ENCODE measurements at places on chromosomes 7 and 10. TPM values are rescaled to one million over a fixed set of nuclear protein-coding genes. Genes with fewer than 3 reads are reported as not detected.

SFMBT2 gene
- 8.5 TPM for polyA plus RNA-seq

- no peak for DNase-seq
Observed at GRCh38 chr7:101012931-101013330, 7.0 kb upstream of the MUC17 start.

DNA sequence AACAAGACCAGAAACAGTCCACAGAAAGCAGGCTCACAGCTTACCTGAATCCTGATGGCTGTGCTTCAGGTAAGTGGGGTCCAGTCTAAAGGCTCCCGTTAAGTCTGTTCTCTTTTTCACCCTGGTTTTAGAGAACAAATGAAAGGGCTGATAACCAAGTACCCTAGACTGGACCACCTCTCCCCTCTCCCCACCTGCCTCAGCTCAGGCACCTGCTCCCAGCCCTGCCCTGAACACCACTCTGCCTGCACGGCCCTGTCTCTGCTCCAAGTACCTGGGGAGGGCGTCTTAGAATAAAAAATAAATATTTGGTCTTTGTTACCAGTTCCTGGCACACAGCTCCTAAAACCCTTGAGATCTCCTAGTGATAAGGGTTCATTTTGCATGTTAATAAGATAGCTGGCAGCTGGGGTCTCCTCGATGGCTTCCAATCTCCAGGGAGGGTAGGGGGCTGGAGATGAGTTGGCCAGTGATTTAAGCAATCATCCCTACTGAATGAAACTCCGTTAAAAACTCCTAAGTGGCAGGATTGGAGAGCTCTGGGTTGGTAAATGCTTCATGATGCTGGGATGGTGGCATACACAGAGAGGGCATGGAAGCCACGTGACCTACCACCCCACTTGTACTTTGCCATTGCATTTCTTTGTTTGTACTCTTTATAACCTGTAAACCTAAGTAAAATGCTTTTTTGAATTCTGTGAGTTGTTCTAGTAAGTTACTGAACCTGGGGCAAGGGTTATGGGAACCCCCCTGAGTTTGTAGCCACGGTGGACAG lies 29.8 kb upstream of the FIGNL1 start:
- no peak for DNase-seq

PIP gene
- polyA plus RNA-seq: not detected

PKD2L1 gene
- polyA plus RNA-seq: not detected

PRLHR gene
- not detected for polyA plus RNA-seq

DNA sequence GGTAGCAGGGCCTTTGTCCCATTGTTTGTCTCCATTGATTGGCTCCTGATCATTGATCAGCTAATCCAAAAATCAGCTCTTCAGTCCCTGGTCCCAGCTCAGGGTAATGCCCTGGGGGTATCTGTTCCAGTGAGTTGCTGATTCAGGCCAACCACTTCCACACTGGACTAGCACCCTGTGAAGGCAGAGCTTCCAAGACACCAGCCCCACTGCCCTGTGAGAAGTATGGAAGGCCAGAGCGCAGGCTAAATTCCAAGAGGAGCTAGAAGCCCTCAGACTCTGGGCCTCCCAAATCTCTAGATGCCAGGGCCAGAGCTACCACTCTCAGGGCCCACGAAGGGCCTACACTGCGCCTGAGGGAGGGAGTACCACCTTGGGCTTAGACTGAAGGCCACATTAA lies 10.4 kb downstream of the TMEM72 start:
- DNase-seq: no peak

CYP26A1 gene
- 0.50 TPM for polyA plus RNA-seq

ABCB1 gene
- 0.27 TPM for polyA plus RNA-seq

GRCh38 chr7:122301858-122302760 lies 2.4 kb downstream of the FEZF1 start:
- DNase-seq: no peak

- DNase-seq: no peak
Observed at GRCh38 chr7:152180587-152180986, 155.1 kb downstream of the GALNT11 start.

- no peak for DNase-seq
Observed at GRCh38 chr7:101922631-101923601, 105.5 kb downstream of the CUX1 start.

DDC gene
- polyA plus RNA-seq: not detected

PTPRN2 gene
- 2.4 TPM for polyA plus RNA-seq

DNA sequence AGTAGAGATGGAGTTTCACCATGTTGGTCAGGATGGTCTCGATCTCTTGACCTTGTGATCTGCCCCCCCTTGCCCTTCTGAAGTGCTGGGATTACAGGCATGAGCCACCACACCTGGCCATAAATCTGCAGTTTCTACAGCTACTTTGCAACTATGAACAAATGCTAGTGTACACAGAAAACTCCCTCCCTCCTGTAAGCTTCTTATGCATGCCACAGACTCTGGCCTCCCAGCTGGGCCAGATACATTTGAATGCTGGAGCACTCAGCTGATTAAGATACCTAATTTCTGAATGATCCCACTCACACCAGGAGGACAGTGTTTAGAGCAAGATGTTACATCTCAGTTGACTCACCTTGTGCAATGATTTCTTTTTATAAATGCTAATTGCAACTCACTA lies 486.2 kb downstream of the KCNMA1 start:
- no peak for DNase-seq

- DNase-seq: no peak
Observed at GRCh38 chr10:3756360-3756740, 28.7 kb downstream of the KLF6 start.

- peak; percentile 85 for DNase-seq
Observed at GRCh38 chr7:147911201-147911601, 679.4 kb upstream of the C7orf33 start.

- no peak for DNase-seq
Observed at GRCh38 chr7:96700516-96700915, 9.1 kb downstream of the SEM1 start.

DNA sequence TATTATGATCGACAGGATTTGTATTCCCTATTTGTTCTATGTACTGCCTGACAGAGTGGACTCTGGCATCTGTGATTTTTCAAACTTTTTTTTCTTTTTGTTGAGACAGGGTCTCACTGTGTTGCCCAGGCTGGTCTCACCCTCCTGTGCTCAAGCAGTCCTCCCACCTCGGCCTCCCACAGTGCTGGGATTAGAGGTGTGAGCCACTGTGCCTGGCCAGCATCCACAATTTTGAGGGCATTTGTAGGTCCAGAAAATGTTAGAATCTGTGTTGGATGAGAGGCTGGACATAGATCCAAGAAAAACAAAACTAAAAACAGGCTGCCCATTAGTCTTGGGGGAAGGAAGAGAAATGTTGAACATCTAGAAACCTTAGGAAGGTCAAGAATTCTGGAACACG lies 34.3 kb downstream of the SGPL1 start:
- DNase-seq: no peak

GRCh38 chr7:43114458-43114780 lies 2.0 kb downstream of the HECW1 start:
- DNase-seq: no peak

TDRD1 gene
- 0.14 TPM for polyA plus RNA-seq

SCART1 gene
- polyA plus RNA-seq: 0.72 TPM

DNA sequence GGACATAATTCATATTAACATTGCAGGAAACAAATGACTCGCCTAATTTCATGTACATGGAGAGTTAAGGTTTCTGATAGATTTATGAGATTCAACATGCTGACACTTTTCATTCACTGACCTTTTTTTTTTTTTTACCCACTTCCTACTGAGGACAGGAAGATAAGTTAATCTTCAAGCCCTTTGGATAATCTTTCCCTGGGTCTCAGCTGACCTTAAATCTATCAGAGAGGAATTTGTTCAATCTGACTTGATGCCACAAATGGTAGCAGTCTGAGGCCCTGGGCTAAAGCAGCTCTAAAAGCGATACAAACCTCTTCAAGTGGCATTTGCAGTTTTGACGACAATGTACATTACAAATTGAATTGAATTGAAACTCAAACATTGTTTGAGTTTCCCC lies 493.3 kb upstream of the SORCS1 start:
- DNase-seq: no peak

DNA sequence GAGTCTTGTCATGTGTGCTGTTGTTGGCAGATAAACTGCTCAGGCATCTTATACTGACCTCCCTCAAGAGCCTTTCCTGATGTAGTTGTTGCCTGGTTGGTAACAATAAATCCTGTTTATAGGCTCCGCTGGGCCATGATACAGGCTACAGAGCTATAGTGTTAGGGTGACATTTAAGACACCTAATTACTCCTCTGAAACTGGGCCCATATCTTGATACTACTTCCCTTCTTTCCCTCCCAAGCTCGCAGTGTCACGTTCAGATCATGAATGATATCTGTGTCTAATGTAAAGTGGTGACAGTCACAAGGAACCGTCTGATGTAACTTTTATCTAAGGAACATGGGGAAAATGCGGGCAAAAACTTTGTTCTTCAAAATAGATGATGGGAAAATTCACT lies 35.4 kb downstream of the CROT start:
- no peak for DNase-seq

GRCh38 chr10:129642427-129642826 lies 175.4 kb downstream of the MGMT start:
- DNase-seq: no peak

GHITM gene
- 123 TPM for polyA plus RNA-seq

SLC39A12 gene
- not detected for polyA plus RNA-seq

DNA sequence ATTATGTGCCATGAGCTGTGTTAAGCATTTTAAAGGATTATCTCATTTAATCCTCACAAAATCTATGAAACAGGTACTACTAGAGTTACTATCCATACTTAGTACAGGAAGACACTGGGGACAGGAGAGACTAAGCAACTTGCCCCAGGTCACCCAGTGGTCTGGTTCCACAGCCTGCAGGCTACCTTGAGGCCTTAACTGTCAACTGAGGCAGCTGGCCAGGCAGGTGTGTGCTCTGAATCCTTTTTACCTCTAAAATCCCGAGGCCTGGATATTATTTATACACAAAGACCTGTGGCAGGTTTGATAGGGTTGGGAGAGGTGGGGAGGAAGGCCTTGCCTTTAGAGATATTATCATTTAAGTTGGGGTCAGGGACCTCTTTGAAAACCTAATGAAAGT lies 3.1 kb downstream of the ZNF777 start:
- no peak for DNase-seq

HK1 gene
- 25.1 TPM for polyA plus RNA-seq

C7orf57 gene
- polyA plus RNA-seq: not detected

DGKI gene
- polyA plus RNA-seq: 0.37 TPM

ACSM6 gene
- not detected for polyA plus RNA-seq

GRCh38 chr7:44769776-44770294 lies 21.2 kb downstream of the ZMIZ2 start:
- DNase-seq: peak; percentile 38

DNA sequence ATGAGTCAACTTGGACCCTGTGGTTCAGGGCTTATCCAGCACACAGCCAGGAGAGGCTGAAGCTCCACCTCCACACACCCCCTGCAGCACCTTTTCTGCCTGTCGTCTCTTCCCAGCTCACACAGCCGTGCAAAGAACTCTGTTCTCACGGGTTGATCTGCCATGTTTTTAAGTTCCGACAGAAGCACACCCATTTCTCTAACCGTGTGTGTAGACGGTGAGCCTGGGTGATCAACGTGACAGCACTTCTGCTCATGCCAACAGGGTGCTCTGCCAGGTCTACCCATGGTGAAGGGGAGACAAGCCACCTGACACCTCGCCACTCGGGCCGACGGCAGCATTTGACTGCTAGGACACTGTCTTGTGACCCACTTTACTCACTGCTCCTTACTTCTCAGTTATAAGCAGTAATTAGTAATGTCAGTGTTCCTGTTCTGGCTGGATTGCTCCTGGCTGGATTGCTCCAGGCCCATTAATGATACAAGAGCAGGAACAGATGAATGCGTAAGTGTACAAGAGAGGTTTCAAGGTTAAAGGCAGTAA lies 90.5 kb downstream of the RNF216 start:
- no peak for DNase-seq

AQP1 gene
- polyA plus RNA-seq: 91.9 TPM

BEND7 gene
- polyA plus RNA-seq: 7.5 TPM

DNA sequence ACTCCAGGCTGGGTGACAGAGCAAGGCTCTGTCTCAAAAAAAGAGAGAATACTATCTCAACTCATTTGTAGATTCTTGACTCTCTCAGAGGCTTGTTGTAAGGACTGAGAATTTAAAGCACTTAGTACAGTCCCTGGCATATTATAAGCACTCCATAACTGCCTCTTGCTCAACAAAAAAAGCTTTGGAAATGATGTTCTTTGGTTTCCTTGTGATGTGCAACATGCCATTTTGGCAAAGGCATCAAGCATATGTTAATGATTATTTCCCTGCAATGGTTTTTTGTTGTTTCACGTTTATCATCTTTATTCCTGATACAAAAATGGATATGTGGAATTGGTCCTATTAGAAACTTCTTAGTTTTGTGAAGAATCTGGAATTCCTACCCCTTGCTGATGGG lies 15.7 kb downstream of the NOLC1 start:
- no peak for DNase-seq

- no peak for DNase-seq
Observed at GRCh38 chr10:14172336-14172950, 158.3 kb downstream of the FRMD4A start.
